ENCODE measurements at places on chromosomes 3 and 15.

DNA sequence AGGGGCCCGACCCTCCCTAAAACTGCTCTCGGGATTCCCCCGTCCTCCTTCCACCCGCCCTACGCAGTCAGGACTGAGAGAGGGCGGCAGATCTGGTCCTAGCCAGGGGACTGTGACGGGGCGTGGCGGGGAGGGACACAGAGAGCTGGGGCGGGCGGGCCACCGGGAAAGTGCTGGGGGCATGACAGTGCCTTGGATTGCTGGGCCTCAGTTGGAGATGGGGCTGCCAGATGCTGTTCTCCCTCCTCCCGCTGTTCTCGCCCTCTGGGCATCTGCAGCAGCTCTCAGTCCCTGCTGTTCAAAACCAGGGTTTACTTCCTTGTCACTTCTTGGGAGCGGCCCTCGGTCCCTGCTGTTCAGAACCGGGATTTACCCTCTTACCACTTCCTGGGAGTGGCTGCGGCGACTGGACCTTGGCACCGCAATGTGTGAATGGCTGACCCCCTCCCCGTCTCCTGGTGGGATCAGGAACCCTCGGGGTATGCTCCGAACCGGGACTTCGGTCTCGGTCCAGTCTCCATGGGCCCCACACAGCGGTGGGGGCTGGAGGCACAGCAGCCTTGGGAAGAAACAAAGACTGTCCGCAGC is 1.8 kb upstream of the RPP25 start:
- DNase-seq, result no peak

DNA sequence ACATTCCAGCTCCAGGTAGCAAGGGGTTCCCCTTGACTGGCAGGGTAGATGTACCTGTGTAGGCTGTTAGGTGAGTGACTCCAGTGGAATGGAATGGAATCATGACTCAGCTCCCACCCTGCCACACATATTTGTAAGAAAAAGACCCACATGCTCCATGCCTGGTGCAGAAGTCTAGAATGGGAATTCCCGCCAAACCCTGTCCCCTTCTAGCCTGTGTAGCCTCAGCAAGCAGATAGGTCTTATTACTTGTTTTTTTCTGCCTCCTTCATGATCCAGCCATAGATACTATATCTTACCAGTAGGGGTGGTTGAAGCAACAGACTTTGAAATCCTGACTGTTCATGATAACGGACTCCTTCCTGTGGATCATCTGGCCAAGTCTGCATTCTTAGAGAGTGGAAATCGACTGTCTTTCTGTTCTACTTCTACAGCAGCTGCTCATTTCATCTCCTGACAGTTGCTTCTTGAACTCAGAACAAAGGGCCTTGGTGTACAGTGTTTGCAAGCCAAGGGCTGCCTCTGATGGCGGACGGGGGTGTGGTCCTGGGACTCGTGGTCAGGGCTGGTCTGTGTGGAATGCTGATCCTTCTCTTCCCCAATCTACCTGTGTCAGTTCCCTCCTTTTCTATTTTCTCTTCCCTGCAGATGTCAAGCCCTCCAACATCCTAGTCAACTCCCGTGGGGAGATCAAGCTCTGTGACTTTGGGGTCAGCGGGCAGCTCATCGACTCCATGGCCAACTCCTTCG is 16.3 kb downstream of the SNAPC5 start:
- DNase-seq, result no peak

GRCh38 chr3:11384074-11384473 is 111.9 kb downstream of the ATG7 start:
- DNase-seq, result no peak

- DNase-seq, result no peak
These were observed 466.1 kb upstream of the PPP2R3A start for GRCh38 chr3:135499426-135499825.

DNA sequence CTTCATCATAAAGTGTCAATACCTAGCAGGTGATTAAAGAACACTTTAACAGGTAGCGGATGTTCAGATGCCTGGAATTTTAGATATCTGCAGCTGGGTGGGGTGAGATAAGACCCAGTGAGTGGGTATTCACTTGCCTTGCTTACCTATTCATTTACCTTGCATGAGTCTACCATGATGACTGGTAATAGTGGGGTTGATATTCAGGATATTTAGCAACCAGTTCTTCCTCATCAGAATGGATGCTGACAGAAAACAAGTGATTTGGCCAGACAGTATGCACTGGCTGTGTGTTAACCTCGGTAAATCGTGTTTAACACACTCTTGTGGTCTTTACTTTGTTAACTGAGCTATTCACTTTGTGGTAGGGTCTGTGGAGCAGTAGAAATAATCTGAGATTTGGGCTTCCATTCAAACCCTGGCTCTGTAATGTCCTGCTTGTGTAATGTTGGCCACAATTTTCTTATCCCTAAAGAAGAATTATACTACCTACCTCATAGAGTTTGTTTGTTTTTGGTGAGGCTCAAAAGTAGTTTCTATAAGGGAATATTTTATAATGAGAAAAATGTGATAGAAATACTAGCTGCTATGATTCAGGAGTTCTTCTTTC is 391.9 kb upstream of the TBL1XR1 start:
- no peak for DNase-seq

- DNase-seq, result no peak
These were observed 176.2 kb downstream of the AKAP13 start for GRCh38 chr15:85556618-85556895.

GRCh38 chr3:36697229-36698001 is 66.9 kb downstream of the DCLK3 start:
- no peak for DNase-seq

- no peak for DNase-seq
These were observed 22.4 kb downstream of the SPTSSB start for GRCh38 chr3:161348796-161349400.

- DNase-seq, result no peak
These were observed 34.7 kb downstream of the RBP2 start for GRCh38 chr3:139441656-139442055.

DNA sequence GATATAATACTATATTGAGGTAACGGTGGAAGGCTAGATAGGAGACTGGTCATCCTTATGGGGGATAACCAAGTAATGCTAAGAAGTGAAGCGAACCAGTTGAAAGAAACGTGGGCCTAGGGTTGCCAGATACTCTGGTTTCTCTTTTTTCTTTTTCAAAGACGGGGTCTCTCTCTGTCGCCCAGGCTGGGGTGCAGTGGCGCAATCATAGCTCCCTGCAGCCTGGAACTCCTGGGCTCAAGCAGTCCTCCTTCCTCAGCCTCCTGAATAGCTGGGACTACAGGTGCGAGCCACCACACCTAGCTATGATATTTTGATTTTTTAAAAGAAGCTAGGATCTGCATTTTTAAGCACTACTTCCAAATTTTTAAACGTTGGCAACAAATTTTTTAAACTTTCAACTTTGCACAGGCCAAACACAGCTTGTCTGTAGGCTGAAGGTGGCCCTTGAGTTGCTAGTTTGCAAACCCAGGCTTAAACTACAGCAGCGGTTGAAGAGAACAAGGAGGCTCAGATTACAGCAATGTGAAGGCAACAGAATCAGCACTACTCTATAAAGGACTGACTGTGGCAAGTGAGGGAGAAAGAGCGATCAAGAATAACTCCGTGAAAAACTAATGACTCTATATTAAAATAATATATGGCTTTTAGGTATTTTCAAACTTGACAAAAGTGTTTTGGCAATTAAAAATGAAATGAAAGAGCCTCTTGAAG is 1.2 kb upstream of the RUBCN start:
- DNase-seq, result no peak

GRCh38 chr3:164897342-164897741 is 181.0 kb downstream of the SI start:
- DNase-seq, result no peak

- DNase-seq, result no peak
These were observed 114.7 kb downstream of the ETFA start for GRCh38 chr15:76196269-76197231.

DNA sequence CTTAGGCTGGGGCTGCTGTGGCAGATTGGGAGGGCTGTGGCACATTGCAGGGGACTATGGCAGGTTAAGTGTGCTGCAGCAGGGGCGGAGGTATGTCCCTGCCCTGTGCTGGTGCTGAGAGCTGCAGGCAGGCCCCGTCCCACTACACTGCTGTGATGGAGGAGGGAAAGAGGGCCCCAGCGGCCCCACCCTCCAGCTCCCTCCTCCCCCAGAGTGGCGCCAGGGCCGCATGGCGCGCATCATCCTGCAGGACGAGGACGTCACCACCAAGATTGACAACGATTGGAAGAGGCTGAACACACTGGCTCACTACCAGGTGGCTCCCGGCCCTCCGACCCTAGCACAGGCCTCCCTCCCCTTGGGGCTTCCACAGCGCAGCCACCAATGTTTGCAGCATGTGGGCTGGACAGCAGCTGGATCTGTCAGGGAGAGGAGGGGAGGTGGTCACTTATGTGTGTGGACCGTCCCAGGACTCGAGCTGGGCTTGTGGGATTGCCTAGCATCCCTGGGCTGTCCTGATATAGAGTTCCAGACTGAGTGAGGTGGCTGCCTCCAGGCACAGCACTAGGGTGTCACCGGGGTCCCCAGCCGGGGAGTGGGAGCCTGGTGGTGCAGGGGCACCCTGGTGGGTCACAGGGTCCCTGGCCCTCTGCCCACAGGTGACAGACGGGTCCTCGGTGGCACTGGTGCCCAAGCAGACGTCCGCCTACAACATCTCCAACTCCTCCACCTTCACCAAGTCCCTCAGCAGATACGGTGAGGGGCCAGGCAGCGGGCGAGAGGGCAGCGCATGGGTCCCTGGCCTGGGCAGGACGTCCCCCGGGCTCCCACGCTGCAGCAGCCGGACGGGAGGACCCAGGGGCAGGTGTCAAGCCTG is 46.1 kb downstream of the PLXNA1 start:
- DNase-seq, result no peak

DNA sequence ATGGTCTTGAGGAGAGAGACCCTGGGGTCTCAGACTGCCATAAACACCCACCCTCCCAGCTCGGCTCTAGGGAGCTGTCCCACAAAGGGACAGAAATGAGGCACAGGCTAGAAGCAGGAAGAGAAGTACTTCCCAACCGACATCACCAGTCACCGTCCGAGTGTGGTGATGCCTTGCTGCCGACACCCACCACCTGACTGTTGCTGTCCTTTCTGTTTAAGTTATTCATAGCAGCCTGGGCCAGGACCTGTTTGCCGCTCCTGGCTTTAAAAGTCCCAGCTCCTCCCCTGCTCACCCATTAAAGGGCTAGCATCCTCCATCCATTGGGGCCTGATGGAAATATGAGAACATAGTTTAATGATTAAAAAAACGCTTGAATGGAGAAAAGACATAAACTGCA is 13.2 kb upstream of the SPG11 start:
- no peak for DNase-seq

DNA sequence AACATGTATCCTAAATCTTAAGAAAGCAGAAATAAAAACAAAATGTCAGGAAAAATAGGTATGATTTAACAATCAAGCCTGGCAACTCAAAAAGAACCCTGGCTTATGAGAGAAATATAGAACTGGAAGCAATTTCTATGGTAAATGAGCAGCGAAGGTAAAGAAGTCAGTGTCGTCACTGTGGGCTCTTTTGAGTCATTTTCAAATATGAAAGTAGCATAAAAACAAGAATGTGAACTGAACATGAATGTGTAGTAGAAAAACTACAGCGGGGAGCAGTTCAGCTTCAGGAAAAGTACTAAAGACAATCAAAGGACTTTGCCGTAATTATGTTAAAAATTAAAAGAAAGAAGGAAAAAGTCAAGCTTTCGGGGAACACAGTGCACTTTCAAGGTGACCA is 17.5 kb downstream of the LSG1 start:
- DNase-seq, result no peak

DNA sequence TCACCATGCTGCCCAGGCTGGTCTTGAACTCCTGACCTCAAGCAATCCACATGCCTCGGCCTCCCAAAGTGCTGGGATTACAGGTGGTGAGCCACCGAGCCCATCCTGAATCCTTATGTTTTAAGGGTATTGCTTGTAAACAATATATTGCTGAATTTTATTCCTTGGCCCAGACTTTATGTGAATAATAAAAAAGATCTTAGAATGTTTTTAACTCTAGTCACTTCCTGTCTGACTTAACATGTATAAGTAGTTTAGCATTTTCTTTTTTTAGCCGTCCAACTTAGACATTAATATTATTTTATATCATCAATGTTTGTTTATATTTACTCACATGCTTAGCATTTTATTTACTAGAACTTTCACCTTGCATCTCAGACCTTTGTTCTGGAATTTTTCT is 9.2 kb upstream of the EIF2B5 start:
- no peak for DNase-seq

GRCh38 chr15:100055821-100056220 is 286.0 kb downstream of the ADAMTS17 start:
- no peak for DNase-seq

DNA sequence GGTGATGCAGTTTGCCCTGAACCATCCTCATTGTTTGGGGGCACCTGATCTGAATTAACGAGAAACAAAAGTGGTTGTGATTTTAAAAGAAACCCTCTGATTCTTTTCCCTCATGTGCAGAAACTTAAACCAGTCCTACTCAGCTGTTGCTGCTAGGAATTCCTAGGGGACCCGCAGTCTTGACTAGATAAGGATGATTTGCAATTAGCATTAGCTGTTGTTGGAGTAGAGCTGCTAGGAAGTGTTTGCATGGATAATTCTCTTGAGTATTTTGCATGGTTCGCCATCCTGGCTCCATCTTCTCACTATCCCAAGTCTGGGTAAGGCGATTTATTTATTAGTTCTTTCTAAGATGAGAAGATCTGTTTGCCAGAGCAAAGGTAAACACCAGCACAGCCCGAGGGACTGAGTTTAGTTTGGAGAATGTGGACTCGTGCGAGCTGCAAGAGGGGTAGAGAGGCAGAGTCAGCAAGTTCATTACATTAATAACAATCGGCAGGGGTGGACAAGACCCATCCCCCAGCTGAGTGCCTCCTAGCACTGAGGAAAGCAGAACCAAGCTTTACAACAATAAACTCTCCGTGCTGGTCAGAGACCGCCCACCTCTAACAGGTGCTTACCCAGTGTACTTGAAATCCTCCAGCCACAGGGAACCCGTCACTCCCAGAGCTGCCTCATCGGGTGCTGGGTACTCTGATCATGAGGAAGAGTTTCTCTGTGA is 4.1 kb downstream of the FGD5 start:
- no peak for DNase-seq

DNA sequence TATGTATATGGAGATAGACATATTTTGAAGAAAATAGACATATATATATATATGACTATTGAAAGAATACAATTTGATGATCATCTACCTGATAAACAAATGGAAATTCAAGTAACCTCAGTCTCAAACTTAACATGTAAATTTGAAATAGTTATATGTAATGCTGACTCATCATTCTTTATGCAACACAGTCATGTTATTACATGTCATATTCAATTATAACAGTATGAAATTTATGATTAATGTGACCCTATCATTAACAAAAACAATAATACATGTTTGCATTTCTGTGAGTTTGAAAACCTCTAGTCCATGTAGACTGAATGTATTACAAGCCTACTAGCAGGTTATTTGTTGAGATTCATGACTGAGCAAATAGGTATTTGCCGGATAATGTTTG is 204.1 kb downstream of the CADM2 start:
- no peak for DNase-seq
